NCI-H524 treated with DMSO at 0.1 percent for 48 hours (cell line): ENCODE measurements at places on chromosomes 12 and 14.
A peak's percentile ranks its signal among the peaks of the same experiment; 100 is the strongest.

- no peak for DNase-seq
Observed at GRCh38 chr14:52711666-52712065, 4.7 kb downstream of the PSMC6 start.

DNA sequence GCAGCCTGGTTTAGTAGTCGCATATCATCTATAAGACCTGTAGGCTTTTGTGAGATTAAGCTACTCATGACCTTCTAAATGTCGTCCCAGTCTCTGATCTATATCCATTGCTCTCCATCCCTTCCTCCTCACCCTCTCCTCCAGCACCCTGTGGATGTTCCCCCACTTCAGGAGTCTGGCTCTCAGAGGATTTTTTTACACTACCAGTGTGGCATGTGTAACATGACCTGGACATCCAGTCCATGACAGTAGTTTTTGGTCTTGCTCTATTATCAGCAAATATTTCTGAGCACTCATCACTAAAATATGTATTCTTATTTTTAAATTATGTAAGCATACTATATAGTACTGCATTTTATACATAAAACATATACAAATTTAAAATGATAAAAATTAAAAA is 142.1 kb downstream of the DYRK2 start:
- DNase-seq: no peak

DNA sequence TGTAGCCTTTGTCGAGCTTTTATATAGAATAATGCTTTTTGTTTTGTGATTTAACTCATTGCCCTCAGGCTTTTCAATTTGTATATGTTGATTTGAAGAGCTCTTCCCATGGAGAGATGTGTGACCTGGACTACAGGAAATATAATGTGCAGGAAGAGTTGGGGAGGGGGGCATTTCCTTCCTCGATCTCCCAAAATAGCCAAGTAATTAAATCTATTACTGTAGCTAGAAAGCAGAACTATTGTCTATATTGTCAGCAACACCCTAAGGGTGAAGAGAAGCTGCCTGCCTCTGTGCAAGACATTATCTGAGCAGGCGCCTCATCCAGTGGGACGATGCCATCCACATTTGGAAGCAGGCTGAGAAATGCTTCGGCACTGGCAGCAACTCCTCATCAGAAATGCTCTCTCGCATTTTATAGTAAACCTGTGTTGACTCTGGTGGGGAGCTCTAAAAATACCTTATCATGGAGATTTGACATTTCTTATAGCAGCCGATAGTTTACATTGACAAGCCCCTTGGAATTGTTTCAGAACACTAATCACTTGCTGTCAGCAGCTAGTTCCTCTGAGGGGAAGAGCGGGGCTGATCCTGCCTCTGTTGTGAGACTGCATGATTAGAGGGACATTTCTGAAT is 392.5 kb upstream of the RGS6 start:
- DNase-seq: no peak

DNA sequence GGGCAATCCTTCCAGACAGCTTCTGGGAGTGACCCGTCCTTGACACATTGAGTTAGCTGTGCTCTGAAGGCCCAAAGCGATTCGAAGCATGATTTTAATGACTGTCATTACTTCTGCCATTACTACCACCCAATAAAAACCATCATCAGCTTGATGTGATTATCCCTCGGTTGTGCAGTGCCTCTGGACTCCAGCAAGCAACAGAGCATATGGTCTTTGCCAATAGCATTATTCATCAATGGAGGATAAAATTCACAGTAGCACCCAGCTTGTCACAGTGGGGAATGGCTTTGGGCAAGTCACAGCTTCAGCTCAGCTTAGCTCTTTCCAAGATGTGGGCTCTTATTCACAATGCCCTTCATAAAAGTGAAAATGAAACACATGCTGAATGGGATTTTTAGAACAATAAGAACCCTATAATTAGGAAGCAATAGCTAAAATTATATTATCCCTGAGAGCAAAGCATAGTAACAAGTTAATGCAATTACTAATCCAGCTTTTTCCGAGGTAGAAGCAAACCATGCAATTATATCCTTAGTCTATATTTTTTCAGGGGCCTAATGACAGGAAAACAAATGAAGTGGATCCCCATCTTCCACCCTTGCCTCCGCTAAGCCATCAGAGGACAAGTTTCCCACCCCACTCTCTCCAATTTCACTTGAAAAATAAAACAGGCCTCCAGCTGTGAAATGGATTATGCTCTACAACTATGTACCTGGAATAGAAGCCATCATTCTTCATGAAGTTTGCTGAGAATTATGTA is 163.0 kb upstream of the EEA1 start:
- no peak for DNase-seq

DNA sequence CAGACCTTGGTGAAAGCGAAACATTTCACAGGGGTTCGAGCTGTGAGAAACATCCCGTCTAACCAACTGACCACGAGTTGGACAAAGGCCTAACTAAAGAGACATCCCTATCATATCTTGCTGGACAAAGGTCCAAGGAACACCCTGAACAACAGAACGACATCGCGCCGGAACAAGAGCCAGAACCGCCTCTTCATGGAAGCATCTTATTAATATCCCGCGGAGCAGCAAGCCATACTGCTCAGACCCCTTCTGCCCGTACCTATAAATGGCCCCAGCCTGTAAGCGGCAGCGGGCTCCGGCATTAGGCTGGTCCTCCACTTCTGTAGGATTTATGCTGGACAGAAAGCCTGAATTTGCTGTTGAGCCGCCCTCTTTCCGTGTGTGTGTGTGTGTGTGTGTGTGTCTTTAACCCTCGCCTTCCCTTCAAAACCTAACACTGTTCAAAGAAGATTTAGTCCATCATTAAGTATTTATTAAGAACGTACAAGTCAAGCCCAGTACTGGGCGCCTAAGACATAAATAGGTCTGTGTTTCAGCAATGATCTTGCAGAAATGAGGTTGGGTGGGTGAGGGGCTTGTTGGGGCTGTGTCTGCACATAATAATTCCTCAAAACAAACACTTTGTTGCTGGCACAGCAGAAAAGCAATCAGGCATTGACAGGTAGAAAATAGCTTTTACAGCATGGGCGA is 1.9 kb downstream of the SLC6A15 start:
- peak; percentile 26 for DNase-seq

GRCh38 chr14:95185767-95186392 is 28.6 kb upstream of the DICER1 start:
- no peak for DNase-seq

GRCh38 chr12:121751034-121751433 is 38.5 kb downstream of the TMEM120B start:
- DNase-seq: no peak

DNA sequence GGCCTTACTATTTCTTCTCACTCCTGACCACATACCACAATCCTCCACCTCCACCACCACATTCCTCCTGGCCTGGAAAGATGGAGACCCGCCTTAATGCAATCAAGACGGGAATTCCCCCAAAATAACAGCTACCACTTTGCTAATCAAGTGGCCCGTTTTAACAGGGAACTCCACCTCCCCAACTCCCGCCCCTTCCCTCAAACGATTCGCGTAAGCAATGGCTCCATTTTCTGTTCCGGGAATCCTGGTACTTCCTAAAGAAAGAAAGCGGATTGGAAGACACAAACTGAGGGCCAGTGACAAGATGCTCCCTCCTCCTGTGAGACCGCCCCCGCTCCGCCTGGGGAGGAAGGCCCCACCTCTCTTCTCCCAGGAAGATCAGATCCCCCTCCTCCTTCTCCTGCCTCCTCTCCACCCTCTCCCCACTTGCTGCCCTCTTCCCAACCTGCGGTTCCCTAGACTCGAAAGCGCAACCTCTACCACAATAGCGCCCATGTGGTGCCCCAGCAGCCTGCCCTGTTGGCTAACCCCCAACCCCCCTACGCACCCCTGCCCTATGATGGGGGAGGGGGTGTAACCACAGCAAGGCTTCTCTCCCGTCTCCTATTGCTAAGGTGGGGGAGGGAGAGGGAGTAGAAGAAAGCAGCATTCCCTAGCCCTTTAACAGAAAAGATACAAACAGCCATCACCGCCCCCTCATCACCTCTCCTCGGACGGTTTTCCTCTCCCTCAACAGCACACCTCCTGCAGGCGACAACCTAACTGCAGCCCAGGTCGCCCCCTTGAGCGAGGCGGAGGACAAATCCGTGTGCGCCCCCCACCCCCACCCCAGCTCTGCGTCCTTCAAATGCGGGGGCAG is 777 bp downstream of the ARF3 start:
- peak; percentile 53 for DNase-seq

DNA sequence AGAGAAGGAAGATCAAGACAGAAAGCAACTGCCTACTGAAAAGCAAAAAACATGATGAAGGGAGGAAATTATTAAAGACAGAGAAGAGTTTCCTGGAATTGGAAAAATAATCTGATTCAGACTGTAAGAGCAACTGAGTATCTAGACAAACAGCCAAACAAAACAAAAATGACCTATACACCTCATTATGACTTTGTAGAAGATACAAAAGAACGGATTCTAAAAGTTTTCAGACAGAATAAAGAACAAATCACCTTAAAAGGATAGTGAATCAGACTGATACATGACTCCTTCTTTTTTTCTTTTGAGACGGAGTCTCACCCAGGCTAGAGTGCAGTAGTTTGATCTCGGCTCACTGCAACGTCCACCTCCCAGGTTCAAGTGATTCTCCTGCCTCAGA is 10.4 kb downstream of the OSBPL8 start:
- no peak for DNase-seq

DNA sequence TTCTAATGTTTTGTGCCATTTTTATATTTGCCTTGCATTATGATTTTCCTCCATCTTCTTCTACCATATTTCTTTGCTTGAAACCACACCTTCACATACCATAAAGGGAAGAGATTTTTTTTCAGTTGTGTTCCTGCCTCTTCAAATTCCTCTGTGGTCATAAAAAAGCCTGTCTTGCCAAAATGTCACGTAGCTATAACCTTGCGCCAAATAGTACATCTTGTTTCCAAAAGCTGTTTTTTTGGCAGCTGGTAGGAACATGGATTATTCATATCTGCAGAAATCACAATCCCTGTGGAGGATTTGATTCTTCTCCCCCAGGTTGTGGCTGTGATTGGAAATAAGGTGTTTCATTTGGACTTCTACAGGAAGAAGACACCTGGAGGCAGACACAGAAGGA is 133.6 kb upstream of the SLC35F4 start:
- no peak for DNase-seq

DNA sequence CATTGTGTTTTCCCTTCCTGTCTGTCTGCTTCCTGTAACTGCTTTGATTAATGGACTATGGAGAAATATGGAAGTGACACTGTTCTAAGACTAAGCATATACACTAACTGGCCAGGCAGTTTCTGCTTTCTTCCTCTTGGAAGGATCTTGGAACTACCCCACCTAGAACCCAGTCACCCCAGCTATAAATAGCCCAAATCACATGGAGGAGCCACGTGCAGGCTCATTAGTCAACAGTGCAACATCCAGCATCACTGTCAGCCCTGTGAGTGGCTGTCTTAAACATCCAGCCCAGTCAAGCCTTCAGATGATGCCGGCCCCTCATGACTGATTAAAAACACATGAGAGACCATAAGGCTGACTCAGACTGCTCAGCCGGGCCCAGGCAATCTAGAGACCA is 39.2 kb downstream of the BCAT1 start:
- no peak for DNase-seq

DNA sequence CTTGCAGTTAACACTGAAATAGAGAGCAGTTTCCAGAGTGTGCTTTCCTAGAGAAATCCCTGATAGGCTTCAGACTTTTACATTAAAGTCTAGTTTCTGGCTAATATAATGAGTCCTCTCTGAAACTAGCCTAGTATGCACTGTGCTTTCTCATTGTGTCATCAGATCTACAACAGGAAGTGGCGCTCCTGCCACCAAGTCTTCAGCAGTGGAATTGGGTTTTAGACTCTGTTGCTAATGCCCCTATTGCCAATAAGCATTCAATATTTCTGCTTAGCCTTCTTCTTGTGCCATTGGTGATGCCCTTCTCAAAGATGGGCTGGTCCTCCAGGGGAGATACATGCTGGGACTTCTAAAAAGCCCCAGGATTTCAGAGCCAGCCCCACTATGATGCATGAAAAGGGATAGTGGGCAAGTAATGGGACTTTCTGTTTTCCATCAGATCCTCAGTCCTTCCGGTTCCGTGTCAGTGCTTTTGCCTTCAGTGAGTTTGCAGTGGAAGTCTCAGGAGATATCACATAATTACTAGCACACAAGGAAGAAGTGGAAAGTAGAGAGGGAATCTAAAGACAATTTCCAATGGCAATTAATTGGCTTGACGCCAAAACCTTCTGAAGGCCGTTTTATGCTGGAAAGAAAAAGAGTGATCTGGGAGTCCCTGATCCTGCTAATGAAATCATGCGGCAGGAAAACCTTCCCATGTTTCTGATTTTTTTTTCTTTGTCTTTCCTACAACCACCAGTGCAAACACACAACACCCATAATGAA is 50.0 kb downstream of the SSPN start:
- no peak for DNase-seq

DNA sequence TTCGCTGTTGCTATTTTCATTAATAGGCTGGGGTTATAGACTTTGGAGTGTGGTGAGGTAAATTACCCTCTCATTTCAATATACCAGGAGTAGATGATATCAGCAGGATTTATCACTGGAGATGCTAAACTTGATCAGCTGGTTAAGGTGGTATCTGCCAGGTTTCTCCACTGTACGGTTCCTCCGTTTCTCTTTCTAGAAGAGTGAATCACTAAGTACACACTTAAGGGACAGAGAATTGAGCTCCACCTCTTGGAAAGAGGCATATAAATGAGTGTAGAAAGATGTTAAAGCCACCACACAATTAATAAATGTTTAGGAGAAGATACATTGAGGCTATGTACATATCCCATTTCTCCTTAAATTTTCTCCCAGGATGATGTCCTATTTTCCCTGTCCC is 277.4 kb upstream of the GRIP1 start:
- no peak for DNase-seq

- no peak for DNase-seq
Observed at GRCh38 chr12:11969437-11970154, 101.1 kb upstream of the BCL2L14 start.

- no peak for DNase-seq
Observed at GRCh38 chr12:75978677-75979076, 52.9 kb downstream of the PHLDA1 start.

DNA sequence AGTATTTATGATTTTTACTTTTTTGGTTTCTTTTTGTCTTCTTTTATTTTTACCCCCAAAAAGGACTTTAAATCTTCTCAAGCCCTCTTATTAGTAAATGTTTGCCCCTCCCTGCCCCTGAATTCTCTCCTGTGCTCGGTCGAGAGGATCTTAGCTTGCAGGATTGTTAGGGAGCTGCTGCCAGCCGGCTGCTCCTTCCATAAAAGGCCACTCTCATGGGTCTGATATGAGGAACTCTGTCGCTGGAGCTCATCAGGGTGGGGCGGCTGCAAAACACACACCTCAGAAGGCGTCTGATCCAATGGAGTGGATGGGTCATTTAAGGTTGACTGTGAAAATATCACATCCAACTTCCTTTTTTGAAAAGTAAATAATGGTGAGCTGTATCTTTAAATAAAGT is 8.5 kb downstream of the LTBR start:
- no peak for DNase-seq

- DNase-seq: no peak
Observed at GRCh38 chr14:61720294-61720661, 25.0 kb downstream of the HIF1A start.

DNA sequence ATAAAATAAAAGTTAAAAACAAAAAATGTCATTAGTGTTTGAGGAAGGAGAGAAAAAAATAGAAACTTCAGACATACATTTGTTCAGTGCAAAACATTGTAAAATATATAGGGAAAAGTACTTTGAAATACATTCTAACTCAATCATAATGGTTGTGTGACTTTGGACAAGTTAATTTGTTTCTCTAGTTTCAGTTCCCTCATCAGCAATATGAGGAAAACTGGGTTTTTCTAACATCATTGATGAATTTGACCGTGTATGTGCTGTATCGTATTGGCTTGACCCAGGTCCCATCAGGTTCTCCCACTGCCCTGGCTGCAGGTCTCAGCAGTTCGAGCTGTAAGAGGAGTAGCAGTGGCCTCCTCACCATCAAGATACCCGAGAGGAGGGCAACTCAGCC is 173.9 kb upstream of the ATF7IP start:
- DNase-seq: no peak
